ENCODE measurements at places on chromosomes 3 and 15.

DNA sequence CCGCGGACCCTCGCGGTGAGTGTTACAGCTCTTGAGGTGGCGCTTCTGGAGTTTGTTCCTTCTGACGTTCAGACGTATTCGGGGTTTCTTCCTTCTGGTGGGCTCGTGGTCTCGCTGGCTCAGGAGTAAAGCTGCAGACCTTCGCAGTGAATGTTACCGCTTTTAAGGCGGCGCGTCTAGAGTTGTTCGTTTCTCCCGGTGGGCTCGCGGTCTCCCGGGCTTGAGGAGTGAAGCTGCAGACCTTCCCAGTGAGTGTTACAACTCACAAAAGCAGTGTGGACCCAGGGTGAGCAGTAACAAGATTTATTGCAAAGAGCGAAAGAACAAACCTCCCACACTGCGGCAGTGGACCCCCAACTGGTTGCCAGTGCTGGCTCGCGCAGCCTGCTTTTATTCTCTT, 177.1 kb downstream of the UACA start:
- DNase-seq: no peak

DNA sequence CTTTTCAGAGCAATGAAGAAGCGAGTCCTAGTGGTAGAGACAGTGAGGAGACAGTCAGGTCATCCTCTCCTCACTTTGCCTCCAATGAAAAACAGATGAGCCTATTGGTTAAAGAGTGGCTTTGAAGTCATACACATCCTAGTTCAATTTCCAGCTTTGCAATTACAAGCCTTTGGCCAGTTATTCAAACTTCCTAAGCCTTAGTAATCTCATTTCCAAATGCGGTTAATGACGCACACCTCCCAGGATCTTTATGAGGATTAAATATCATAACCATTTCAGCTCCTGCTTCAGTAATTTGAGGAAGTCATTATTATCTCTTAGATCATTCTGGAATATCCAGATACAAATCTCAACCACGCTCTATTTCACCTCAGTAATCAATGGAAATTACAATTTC, 10.0 kb upstream of the ST6GAL1 start:
- no peak for DNase-seq

DNA sequence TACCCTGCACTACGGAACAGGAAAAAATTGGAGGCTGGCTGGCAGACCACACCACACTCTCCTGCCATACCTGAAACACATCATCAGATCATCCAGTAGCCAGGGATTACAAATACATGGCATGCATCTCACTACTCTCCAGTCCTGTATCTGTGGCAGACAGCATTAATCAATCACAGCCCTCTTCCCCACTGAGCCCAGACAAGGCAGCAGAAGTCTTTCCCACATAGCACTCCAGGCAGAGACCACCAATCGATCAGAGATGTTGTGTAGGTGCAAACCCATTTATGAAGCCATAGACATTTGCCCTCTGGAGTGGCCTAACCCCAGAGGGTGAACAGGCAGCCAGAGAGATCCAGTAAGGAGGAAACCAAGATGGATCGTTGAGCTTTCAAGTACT, 410.9 kb upstream of the PROK2 start:
- no peak for DNase-seq

- no peak for DNase-seq
These were observed 53.7 kb downstream of the KLHL25 start for GRCh38 chr15:85741021-85741421.

GRCh38 chr3:194233150-194233549, 97.2 kb downstream of the HES1 start:
- no peak for DNase-seq

DNA sequence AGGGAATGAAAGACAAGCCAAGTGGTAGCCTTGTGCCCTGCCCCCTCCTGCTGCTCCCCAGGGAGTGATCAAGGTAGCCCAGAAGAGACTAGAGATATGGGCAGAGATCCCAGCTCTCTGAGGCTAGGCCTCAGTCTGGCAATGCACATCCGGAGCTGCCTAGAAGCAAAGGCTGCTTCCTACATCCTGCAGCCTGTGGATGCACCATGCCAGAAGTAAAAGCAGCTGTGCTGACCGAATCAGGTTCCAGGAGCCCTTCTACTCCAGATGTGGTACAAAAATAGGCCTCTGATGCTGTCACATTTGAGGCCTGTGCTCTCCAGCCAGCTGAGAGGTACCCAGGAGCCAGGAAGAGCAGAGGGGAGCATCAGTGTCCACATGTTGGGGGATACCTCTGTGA, 16.0 kb downstream of the TRAIP start:
- no peak for DNase-seq

- DNase-seq: no peak
These were observed 253.1 kb downstream of the NLGN1 start for GRCh38 chr3:173650596-173650995.

- DNase-seq: no peak
These were observed 2.7 kb upstream of the KNSTRN start for GRCh38 chr15:40379853-40380252.

DNA sequence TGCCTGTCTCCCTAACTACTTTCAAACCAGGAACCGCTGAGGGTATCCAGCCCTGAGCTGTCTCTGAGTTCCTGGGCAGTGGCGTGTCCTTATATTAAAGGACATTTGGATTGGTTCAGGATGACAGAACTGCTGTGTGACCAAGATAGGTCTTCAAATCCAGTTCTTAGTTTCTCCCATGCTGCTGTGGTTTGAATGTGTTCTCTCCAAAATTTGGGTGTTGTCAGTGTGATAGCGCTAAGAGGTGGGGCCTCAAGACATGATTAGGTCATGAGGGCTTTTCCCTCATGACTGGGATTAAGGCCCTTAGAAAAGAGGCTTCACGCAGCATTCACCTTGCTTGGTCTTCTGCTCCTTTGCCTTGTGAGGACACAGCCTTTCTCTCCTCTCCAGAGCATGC, 376.5 kb upstream of the TPM1 start:
- DNase-seq: no peak

DNA sequence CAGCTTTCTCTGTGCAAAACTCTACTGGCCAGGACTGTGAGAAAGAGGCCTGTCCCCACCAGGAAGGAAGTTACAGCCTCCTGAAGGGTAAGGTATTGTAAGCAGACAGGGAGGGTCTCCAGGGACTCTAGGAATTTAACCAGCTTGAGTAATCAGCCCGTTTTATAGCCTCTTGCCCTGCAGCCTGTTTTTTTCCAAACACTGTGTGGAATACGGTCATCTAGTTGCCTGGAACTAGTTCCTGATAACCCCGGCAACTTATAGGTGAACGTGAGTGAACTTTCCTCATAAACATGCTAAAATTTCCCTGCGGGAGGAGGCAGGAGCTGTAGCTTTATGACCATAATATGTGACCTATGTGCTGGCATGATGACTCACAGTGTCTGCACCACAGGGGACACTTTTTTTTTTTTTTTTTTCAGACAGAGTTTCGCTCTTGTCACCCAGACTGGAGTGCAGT, 60.1 kb upstream of the DAZL start:
- no peak for DNase-seq

DNA sequence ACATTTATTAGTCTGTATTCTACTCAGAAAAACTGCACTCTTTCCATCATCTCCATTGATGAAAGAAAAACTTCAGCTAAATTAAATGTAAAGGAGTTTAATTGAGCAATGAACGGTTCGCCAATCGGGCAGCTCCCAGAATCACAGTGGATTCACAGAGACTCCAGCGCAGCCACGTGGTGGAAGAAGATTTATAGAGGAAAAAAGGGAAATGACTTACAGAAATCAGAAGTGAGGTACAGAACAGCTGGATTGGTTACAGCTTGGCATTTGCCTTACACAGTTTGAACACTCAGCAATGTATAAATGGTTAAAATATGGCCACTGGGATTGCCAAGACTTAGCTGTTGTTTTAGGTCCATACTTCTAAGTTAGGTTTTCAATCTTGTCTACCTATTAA, 2.8 kb upstream of the SUCLG2 start:
- DNase-seq: no peak

DNA sequence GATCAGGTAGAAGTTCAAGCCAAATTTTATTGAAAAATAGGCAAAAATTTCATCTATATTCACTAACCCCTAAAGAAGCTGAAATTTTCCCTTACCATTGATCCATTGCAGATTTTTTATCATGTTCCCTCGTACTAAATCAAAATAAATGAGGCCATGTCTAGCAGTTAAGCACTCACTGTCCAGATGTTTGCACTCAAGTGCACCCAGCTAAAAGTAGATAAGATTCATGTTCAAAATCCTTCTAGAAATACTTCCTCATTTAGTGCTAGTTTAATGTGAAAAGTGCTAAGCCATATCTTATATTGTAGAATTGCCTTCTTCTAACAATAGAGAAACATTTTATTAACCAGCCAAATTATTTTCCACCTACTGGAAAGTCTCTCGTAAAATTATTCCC, 164.7 kb upstream of the UBE2E2 start:
- DNase-seq: no peak

GRCh38 chr3:10099041-10099440, 9.0 kb downstream of the FANCD2OS start:
- DNase-seq: no peak

DNA sequence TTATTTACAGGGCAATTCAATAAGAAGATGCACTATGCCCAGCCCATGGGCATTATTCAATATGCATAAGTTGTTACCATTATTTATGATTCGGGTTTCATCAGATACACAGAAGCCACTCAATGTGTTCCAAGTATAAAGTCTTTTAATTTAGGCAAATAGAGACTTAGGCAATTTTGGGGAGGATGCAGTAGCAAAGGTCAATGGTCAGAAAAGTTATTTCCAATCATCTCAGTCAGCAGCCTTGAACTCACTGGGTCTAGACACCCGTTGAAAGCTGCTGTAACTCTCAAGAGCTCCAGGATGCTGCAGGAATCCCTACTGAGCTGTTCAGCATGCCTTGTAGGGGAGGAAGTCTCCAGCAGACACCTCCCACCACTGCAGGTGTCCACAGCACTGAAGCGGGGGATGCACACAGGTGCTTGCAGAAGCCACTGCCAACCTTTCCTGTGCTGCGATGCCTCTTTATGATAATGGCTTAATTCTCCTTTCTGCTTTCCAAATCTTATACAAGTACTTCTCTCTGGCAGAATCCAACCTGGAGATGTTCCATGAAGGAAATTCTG, 155.0 kb upstream of the SUCLG2 start:
- DNase-seq: no peak

- no peak for DNase-seq
These were observed 23.3 kb upstream of the LARS2 start for GRCh38 chr3:45365060-45365459.

- no peak for DNase-seq
These were observed 15.2 kb downstream of the ST3GAL6 start for GRCh38 chr3:98778383-98778782.

DNA sequence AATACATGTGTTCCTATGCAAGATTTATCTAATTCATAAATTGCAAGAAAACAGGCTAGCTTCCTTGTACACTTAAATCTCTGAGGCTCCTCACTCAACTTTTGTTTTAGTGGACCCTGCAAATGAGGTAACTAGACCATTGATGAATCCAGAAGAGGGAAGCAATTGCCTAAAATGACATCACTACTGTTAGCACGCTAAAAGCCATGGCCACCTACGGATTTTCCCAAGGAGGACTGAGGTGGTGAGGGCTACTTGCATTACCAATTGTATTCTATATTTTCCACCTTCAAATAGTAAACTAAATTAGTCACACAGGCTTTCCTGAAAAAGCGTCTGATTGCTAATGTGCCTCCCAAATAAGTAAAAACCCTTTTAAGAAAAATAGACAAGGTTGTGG, 140.7 kb downstream of the GADL1 start:
- no peak for DNase-seq

DNA sequence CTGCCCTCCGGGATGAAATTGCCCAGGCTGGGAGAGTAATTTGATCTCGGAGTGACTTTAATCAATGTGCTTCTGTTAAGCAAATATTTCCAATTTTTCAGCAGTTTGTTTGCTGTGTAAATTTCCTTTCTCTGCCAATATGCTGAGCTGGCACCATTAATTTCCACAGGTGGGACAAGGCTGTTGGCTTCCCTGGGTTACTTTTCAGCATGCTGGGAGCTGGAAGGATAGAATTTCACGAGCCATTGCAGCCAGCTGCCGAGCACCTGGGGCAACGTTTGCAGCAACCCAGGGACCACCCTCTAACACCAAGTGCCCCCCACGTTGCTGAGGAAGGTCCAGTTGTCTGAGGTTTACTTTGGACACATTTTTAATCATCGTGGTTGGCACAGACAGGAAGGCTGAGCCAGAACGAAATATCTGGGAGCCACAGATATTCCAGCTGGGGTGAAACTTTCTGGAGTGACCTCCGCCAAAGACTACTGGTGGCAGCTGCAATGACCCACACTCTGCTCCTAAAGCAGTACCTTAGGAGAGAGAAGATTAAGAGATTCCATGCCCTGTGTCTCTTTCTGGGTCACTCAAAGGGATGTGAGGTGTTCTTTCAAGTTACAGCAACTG, 293.3 kb upstream of the RGMA start:
- DNase-seq: no peak

- no peak for DNase-seq
These were observed 2.4 kb upstream of the SKIC8 start for GRCh38 chr15:78301828-78302227.

GRCh38 chr15:42387603-42388002, 28.3 kb downstream of the CAPN3 start:
- DNase-seq: no peak

DNA sequence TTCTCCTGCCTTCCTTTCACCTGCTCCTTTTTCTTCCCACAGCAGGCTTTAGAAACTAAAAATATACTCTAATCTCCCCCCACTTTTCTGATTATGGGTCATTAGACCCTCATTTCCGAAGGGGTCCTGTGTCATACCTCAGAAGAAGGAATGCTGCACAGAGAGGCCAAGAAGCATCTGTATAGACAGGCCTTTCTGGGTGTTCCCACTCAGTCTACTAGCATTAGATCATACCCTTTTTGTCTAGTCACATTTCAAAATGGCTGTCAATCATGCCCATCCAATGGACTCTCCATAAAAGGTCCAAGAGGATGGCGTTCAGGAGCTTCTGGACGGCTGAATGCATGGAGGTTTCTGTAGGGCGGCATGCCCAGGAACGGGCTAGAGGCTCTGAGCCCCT, 192.2 kb downstream of the SUCLG2 start:
- no peak for DNase-seq

GRCh38 chr15:58232281-58233065, 94.3 kb downstream of the AQP9 start:
- no peak for DNase-seq

- no peak for DNase-seq
These were observed 86.9 kb downstream of the DCLK3 start for GRCh38 chr3:36677331-36678007.

DNA sequence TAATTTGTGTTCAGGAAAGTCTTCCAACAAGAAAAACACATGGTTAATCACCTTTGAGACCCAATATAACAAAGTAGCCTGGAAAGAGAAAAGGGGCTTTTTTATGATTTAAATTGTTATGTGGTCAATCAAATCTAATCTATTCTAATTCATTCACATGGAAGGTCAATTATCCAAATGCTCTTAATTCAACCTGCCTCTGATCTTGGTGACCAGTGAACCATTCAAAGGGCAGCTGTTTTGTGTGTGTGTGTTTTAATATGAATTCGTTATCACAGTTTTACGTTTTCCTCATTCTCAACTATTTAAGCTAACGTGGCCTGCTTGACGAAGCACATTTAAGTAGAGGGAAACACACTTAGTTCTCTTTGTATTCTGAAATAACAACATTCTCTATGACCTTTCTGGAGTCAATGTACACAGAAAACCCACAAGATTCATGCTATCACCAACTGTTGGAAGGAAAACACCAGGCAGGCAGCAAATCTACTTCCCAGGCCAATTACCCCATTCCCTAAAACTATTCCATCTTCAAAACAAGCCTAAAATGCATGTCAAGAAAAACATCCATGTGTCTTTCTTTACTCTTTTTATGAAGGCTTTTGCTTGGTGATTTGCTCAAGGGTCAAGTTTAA, 195.4 kb downstream of the SUCLG2 start:
- DNase-seq: no peak

- no peak for DNase-seq
These were observed 470.6 kb upstream of the BCHE start for GRCh38 chr3:166307756-166308350.

All from glomerular endothelial cell (primary cell).